ENCODE measurements at places on chromosomes 3 and 15.

DNA sequence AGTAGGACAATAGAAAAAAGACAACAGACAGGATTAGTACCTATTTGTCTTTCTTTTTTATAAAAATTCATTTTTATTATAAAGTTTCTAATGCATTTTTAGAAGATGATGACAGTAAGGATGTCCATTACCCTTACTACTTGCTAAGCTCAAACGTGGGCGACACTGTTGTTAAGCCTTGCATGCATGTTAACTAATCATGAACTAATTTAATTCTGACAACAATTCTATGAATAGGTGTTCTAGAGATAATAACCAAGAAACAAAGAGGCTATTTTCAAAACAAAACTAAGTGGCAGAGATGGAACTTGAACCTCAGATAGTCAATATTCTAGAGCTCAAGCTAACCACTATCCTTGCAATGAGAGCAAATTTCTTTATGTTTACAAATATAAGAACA, 247.9 kb downstream of the GBE1 start:
- no peak for DNase-seq

- no peak for DNase-seq
Measured at GRCh38 chr3:102586485-102586884, 151.7 kb downstream of the ZPLD1 start.

DNA sequence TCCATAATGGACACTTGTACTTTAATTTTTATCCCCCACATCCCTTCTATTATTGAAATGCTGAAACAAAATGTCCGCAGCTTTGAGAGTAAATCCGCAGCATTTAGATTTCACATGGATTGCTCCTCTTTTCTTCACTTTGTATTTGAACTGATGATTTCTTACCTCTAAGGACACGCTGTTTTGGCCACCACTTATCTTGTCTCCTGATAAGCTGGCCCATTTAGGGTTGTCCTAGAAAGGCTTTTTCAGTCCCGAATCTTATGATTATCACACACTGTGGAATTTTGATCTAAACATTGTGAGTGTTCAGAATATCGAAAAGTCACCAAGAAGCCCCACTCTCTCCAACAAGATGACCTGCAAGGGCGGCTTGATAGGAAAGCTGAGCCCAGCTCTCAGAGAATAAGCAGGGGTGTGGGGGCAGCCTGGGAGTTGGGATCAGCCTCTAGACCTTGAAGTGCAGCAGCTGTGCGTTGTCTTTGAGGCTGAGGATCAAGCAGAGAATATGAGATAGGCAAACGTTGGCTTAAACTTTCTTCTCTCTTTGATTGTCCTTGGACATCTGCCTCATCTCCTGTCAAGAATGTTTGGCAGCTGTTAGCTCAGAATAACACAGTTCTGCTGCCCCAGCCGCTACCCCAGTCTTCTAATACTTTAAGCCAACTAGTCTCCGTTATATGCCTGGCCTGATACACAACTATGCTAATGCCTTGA, 399.7 kb upstream of the NR2F2 start:
- no peak for DNase-seq

- no peak for DNase-seq
Measured at GRCh38 chr3:186922790-186923189, 7.5 kb upstream of the ST6GAL1 start.

GRCh38 chr15:37940876-37941275, 6.4 kb downstream of the TMCO5A start:
- DNase-seq = no peak

GRCh38 chr3:73683706-73684105, 59.0 kb upstream of the PDZRN3 start:
- DNase-seq = no peak

GRCh38 chr3:127546970-127547733, 43.4 kb downstream of the TPRA1 start:
- no peak for DNase-seq

GRCh38 chr3:14561051-14561960, 21.2 kb upstream of the GRIP2 start:
- no peak for DNase-seq

DNA sequence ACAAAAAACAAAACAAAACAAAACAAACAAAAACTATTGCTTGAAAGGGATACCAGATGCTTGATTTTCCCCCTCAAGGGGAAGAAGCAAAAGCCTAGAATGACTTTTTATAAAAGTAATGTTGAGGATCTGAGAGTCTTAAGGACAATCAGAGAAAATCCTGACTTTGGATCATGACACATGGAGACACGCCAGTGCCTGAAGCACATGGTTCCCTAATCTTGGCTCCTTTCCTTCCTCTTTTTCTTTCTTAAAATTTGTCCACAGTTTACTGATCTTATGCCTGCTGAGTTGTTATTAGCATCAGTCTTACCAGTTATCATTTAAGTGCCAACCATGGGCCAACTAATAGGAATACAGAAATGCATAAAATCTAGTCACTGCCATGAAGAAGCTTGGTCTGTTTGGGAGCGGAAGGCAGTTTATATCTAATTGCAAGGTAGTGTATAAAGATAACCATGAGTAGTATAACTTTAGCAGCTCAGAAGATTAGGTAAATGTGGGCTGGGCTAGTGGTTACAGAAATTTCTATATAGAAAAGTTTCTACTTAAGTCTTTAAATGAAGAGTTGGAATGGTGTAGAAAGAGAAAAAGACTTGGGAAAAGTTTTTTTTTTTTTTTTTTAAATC, 6.9 kb downstream of the GLCE start:
- no peak for DNase-seq

- no peak for DNase-seq
Measured at GRCh38 chr3:153658136-153658535, 463.1 kb upstream of the ARHGEF26 start.

- no peak for DNase-seq
Measured at GRCh38 chr3:105885256-105885655, 16.4 kb upstream of the CBLB start.

- no peak for DNase-seq
Measured at GRCh38 chr15:56837273-56837672, 81.2 kb upstream of the TCF12 start.

- no peak for DNase-seq
Measured at GRCh38 chr3:12024959-12025570, 20.9 kb downstream of the SYN2 start.

GRCh38 chr3:27907929-27908328, 185.8 kb upstream of the EOMES start:
- no peak for DNase-seq

DNA sequence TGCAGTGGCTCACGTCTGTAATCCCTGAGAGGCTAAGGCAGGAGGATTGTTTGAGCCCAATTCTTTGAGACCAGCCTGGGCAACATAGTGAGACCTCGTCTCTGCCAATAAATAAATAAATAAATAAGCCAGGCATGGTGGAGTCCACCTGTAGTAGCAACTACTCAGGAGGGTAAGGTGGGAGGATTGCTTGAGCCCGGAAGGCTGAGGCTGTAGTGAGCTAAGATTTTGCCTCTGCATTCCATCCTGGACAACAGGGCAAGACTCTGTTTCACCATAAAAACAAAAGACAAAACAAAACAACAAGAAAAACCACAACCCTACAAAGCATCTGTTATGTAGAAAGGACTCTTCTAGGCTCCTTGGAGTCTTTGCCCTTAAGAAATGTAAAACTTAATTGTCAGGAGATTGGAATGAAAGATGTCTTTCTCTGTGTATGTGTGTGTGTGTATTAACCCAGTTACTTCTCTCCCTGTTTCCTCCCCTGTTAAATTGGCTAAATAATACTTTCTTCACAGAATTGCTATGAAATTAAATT, 9.5 kb downstream of the NECTIN3 start:
- DNase-seq = no peak

DNA sequence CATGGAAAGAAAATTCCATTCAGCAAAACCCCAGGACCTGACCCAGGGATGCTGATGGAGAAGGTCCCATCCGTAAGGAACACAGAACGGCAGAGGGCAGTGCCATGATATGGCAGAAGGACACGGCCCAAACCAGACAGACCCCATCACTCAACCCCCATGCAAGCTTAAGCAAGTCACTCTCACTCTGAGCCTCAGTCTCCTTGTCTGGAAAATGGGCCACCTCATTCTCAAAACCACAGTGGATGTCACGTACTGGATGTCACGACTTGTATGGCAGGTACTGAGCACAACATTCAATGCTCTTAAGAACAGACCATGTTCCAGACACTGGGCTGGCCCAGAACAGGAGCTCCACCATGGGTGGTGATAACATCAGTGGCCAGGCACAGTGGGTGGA, 90.4 kb downstream of the NUP210 start:
- no peak for DNase-seq

GRCh38 chr3:70603103-70603502, 290.7 kb upstream of the MDFIC2 start:
- DNase-seq = no peak

- DNase-seq = no peak
Measured at GRCh38 chr3:64167351-64167750, 57.9 kb downstream of the PRICKLE2 start.

GRCh38 chr3:111603679-111604078, 8.5 kb upstream of the ZBED2 start:
- DNase-seq = no peak

- DNase-seq = no peak
Measured at GRCh38 chr15:28122038-28122949, 23.2 kb upstream of the OCA2 start.

DNA sequence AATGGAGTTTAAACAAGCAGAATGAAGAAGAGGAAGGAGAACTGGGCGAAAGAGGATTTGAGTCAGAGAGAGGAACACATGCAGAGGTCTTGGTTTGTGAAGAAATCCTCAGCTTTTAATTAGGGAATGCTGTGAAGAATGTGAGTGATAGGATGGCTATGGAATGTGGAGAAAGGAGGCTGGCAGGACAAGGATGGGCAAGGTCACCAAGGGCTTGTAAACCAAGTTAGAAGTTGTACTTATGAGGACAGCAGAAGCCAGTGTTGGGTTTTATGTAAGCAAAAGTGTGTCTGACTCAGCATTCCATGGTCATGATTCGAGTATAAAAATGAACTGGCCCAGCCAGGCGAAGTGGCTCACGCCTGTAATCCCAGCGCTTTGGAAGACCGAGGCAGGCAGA, 60.0 kb upstream of the IL12A start:
- no peak for DNase-seq

GRCh38 chr3:50359760-50360110, 414 bp upstream of the TMEM115 start:
- no peak for DNase-seq

DNA sequence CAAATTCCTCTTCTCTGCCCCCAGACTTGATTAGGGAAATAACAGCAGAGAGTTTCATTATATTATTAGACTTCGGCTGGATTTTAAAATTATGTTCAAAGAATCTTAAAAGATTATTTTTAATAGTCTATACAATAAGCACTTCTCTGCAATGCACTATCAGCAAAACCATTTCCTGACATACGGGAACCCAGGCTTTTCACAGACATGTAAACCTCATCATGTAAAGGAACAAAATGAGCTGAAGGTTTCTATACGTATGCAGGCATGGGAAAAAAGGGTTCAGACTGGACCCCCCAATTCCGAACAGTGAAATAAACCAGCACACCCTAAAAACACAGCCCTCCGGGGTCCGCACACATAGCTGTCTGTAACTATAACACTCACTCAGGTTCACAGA, 77.5 kb upstream of the LMOD3 start:
- DNase-seq = no peak

DNA sequence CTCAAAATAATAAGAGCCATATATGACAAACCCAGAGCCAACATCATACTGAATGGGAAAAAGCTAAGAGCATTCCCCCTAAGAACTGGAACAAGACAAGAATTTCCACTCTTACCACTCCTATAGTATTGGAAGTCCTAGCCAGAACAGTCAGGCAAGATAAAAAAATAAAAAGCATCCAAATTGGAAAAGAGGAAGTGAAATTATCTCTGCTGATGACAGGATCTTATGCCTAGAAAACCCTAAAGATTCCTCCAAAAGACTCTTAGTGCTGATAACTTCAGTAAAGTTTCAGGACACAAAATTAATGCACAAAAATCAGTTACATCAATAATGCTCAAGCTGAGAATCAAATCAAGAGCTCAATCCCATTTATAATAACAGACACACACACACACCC, 45.9 kb upstream of the SLC2A2 start:
- no peak for DNase-seq

GRCh38 chr3:123113889-123114450, 47.1 kb downstream of the PDIA5 start:
- DNase-seq = no peak

DNA sequence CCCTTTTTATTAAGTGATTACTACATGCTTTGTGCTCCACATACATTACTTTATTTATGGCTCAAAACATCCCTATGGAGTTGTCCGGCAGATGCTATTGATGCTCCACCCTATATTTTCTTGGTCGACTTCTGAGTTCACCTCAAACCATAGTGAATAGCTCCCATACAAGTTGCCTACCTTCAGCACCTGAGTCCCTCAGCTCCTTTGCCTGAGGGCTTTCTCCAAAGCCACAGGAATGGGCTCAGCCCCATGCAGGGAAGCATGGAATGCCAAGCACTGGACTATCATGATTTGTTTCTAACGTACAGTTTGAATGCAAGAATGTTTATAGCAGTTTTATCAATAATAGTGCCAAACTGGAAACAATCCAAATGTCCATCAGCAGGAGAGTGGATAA, 124.8 kb upstream of the TNIK start:
- no peak for DNase-seq

- no peak for DNase-seq
Measured at GRCh38 chr3:116702334-116702733, 7.2 kb upstream of the TUSC7 start.

GRCh38 chr3:187215460-187215859, 18.2 kb downstream of the RTP1 start:
- DNase-seq = no peak

GRCh38 chr3:138065949-138066348, 49.5 kb downstream of the DZIP1L start:
- DNase-seq = no peak

GRCh38 chr3:127172781-127173515, 20.0 kb upstream of the PRR23E start:
- no peak for DNase-seq

- DNase-seq = no peak
Measured at GRCh38 chr3:129994883-129995559, 20.5 kb downstream of the TRH start.

GRCh38 chr3:170634663-170635384, 48.9 kb upstream of the SLC7A14 start:
- peak; percentile 55 for DNase-seq

GRCh38 chr3:158961471-158961870, 159.6 kb downstream of the MFSD1 start:
- no peak for DNase-seq

GRCh38 chr3:175764722-175765121, 905.6 kb downstream of the NAALADL2 start:
- no peak for DNase-seq

- DNase-seq = no peak
Measured at GRCh38 chr3:195241592-195242355, 29.2 kb downstream of the XXYLT1 start.

DNA sequence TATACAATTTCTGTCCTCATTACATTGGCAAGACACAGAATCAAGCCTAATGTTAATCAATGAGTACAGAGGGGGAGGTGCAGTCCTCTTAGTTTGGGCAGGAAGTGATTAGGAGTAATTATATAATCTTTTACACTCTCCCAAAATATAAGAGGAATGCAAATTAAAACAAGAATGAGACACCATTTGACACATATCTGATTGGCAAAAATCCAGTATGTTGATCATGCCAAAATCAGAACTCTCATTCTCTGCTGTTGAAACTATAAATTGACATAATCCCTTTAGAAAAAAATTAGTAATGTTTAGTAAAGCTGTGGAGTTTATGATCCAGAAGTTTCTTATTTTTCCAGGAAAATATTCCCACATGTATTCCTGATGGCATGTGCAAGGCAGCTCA, 373.4 kb downstream of the EPHA6 start:
- no peak for DNase-seq
